Activated naive CD8-positive, alpha-beta T cell treated with anti-CD3 and anti-CD28 coated beads for 36 hours (primary cell): ENCODE measurements at places on chromosomes 11 and 22.

DNA sequence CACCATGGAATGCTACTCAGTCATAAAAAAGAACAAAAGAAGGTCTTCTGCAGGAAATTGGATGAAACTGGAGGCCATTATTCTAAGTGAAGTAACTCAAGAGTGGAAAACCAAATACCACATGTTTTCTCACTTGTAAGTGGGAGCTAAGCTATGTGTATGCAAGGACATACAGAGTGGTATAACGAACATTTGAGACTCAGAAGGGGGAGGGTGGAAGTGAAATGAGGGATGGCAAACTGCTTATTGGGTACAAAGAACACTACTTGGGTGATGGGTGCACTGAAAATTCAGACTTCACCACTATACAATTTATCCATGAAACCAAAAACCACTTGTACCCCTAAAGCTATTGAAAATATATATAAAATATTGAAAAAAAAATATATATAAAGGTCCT, 13.4 kb upstream of the CAT start:
- no peak for DNase-seq

DNA sequence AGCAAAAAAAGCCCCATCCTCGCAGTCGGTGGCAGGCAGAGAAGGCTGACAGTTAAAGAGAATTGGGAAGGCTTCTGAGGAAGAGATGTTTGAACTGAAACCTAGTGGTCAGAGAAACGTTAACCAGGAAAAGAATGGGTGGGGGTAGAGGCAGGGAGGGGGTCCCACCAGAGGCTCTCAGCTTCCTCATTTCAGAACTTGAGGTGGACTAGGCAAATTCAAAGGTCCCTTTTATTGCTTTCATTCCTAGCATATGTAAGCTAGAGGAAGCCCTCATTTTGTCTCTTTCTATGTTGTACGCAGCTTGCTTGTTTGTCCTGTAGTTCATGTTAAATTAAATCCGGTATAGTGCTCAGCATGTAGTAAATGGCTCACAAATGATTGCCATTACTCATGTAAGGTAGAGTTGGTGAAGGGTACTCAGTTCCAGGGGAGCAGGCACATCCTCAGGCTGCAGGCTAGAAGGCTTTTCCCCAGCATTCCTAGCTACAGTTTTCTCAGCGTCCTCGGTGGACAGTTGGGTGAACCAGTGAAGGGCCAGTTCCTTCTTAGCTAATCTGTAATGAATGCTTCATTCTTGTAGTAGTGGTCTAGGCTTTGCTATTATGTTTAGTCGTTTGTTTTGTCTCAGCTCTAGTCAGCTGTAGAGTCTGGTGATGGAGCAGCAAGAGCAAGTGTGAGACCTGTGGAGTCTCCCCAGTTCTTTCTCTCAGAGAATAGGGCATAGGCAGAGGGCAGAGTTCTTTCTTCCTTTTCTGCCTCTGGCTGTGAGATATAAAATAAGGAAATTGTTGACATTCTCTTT, 58.6 kb downstream of the UVRAG start:
- no peak for DNase-seq

DNA sequence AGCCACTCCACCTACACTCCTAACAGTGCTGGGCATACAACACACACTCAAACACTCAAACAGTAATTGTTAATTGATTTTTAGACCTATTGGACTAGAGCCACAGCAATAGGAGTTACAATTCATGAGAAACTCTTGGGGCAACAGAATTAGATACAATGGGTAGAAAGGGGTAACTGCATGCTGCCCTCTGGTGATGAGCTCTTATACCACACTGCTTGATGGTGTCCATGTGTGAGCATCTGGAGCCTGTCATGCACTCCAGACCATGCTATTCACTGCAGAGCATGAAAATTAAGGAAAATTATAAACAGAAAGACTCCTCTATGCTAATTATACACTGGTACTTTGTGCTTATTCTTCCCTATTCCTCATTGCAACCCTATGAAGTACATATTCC, 975.5 kb upstream of the CCDC90B start:
- no peak for DNase-seq

DNA sequence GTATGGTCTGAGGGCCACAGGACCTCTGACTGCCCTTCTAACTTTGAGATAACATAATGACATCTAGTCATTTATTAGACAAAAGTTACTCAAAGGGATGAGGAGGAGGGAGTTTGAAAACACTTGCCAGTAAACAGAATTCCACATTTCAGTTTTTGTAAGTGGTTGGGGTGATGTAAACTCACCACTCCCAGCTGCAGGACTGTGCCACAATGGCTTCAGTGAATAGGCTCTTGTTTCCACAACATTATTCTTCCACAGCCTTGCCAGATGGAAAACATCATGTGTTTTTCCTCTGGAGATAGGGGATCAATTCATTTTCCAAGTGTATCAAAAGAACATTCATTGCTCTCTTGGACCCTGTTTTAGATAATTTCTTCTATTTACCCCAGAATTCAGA, 147.2 kb upstream of the BDNF start:
- DNase-seq = no peak

- DNase-seq = no peak
These were observed 24.4 kb downstream of the MRGPRG start for GRCh38 chr11:3194016-3194816.

DNA sequence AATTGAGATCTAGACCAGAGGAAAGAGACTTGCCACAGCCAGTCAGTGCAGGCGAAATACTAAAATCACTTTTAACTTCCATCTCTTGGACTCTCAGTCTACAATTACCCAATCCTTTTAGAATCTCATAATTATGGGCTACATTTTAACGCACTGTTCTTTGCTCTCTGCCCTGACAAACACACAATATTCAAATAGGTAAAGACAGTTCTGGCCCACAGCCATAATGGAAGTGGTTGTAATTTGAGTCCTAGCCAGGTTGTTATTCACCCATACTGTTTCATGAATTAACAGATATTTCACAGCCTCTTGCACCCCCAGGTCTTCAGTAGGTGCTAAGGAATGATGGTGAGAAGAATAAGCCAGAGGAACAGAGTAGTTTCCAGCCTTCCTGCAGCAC, 830 bp downstream of the C11orf97 start:
- DNase-seq = no peak

GRCh38 chr11:19872512-19873145, 160.0 kb downstream of the NAV2 start:
- DNase-seq = no peak

DNA sequence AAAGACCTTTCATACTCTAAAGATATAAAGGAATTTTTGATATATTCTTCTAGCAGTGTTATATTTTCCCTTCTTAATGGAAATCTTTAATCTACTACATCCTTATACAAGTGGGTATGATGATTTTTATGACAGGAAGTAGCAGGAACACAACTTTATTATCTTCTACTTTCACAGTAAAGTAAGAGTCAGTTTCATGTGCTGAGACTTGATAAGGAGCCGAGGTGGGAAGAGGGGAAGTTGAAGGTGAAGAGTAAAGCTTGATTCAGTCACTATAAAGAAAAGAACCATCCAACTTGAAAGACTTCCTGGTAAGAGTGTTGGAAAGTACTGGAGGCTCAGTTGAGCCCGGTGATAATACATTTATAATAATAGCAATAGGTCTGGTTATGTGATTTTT, 82.1 kb upstream of the PTH start:
- DNase-seq = no peak

DNA sequence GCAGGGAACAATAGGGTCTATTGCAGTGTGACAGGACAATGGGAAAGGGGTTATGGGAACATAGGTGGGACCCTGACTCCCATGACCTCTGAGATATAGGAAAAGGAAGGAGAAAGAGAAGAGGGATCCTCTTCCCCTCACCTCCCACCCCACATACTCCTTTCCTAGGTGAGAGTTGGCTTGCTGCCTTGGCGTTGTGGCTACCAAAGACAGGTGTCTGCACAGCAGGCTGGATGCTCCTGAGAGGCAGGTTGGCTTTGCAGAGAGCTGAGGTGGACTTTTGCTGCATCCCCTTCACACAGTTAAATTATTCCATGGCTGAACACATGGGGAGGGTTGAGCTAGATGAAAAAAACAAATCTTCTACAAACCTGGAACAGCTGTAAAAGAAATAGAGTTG, 80.7 kb downstream of the SYT9 start:
- no peak for DNase-seq

GRCh38 chr22:19709063-19709769, 5.1 kb upstream of the SEPTIN5 start:
- no peak for DNase-seq

DNA sequence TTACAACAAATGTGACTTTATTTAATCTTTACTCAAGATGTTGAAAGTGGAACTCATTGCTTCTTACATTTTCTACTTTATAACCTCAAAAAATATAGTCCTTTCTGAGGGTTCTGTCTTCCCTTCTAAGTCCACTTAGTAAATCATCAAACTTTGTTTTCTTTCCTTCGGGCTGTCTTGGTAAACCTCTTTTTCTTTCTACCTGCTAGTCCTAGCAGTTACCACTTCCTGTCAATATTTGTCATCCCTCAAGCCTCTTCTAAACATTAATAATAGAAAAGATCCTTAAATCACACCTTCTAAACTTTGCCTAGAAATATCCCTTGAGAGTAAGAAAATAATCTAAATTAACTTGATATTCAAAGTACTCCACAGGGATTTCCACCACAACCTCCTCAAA, 580.4 kb downstream of the CNTN5 start:
- no peak for DNase-seq
